GM04504 (cell line): ENCODE measurements at places on chromosomes 16 and 17.
A peak's percentile ranks its signal among the peaks of the same experiment; 100 is the strongest.

GRCh38 chr17:28528327-28529012 lies 22.3 kb downstream of the FOXN1 start:
- peak; percentile 23 for DNase-seq

- no peak for DNase-seq
Measured at GRCh38 chr17:57782647-57783337, 37.7 kb upstream of the CCDC182 start.

DNA sequence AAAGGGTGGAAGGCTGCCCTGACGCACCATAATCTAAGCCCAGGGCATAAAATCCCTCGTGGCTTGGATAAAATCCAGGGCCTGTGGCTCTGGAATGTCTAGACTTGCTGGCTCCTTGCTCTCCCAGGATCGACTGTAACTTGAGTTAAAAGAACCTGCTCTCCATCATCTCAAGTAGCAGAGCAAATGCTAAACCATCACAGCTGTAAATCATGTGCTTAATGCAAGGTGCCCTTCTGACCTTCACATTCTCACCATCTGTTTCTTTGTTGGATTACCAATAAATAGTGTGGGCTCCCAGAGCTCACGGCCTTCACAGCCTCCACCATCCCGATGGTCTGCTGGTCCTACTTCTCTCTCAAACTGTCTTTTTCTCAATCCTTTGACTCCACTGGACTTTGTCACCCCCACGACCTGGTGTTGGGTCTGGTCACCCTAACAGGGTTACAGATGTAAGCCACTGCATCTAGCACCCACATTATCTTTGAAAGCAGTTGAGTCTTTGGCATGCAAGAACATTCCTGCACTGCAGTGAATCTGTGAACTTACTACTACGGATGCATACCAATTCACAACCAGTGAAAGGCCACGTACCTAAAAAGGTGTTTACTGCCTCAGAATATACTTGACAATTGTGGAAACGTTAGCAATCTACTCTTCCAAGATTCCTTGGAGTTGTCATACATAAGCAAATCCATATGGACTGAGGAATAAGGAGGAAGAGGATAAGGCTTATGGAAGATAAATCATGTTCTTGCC lies 15.3 kb downstream of the RSL1D1 start:
- DNase-seq = peak; percentile 26

- DNase-seq = no peak
Measured at GRCh38 chr17:82287868-82288801, 14.6 kb upstream of the CSNK1D start.

GRCh38 chr17:39643271-39643670 lies 6.3 kb downstream of the STARD3 start:
- DNase-seq = no peak

DNA sequence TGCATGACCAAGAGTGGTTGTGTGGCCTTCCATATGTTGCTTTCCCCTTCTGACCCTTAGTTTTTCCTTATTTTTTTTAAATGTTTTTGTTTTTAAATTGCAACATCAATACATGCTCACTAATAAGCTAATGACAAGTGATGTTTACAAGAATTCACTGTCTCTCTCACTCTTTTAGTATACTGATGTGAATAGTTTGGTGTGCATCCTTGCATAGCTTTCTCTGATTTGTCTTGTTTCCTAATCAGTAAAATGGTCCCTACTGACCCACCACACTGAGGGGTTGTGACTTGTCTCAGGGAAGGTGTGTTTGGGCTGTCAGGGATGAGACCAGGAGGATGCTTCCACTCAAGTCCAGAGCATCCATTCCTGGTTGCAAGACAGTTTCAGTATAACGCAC lies 26.0 kb downstream of the CIITA start:
- no peak for DNase-seq

- DNase-seq = no peak
Measured at GRCh38 chr17:26775219-26775822, 518.6 kb upstream of the WSB1 start.

GRCh38 chr17:68198931-68199836 lies 48.7 kb upstream of the AMZ2 start:
- DNase-seq = no peak

DNA sequence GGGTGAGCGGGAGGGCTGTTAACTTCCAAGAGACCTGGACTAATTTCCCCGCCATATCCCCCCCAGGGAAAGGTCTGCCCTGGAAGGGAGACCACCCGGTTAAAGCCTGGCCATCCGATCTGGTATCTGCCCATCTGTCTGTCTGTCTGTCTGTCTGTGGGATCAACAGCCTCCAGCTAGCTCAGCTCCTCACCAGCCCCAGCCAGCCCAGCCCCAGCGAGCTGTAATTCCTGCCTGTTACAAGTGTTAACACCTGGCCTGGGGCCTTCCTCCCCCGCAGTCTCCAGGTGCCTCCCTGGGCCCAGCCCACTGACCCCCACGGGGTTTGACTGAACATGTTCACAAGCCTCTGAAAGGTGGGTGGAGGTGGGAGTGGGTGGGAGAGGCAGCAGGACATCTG lies 4.0 kb downstream of the WNT3 start:
- DNase-seq = no peak

- DNase-seq = peak; percentile 95
Measured at GRCh38 chr17:50064253-50065001, 8.5 kb downstream of the ITGA3 start.

DNA sequence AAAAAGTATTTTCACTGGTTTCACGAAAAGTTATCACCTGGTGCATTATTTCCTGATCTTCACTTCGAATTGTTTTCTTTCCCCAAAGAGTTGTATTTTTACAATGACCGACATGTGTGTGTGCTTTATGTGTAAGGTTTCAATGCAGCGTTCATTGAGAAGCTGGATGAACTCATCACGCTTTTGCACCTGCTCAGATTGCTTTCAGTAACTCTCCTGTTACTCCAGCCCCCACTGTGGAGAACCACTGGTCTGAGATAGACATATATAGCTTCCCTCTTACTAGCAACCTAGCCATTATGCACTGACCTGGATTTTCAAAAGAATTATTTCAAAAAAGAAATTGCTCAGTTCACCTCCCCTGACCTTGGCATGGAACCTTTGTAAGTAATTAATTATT lies 178.3 kb upstream of the CHMP6 start:
- DNase-seq = no peak

- no peak for DNase-seq
Measured at GRCh38 chr16:83971165-83972130, 3.4 kb downstream of the NECAB2 start.

DNA sequence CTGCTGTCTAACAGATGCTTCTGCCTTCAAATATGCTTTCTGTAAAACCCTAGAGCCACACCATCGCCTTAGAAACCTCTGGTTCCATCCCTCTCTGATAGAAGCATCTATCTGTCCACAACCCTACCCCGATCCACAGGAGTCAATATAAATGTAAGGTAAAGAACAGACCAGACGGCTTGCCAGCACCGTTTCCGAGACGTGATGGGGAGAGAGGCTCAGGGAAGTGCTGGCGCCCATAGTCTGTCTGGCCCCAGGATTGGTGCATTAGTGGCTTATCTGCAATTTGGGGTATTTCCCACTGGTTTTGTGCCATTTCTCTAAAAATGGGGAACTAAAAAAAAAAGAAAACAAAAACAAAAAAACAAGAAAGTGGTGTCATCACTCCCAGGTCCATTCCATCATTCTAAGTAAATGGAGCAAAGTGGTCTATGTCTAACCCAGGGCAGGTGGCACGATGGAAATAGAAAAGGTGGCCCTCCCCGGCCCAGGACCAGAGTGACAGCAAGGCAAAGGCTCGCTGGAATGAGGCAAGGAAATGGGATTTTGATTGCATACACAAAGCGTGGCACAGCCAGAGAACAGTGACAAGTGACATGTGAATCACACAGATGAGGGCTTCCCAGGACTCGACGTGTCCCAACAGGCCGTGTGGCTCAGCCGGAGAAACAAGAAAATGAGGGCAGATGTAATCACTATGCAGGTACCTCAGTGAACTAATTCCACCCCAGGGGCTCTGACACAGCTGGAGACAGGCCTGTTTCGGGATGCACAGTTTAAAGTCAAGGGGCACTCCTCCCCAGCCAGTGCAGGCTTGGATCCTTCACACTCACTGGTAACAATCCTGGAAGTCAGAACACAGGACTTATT lies 125.6 kb downstream of the GAS7 start:
- DNase-seq = no peak

DNA sequence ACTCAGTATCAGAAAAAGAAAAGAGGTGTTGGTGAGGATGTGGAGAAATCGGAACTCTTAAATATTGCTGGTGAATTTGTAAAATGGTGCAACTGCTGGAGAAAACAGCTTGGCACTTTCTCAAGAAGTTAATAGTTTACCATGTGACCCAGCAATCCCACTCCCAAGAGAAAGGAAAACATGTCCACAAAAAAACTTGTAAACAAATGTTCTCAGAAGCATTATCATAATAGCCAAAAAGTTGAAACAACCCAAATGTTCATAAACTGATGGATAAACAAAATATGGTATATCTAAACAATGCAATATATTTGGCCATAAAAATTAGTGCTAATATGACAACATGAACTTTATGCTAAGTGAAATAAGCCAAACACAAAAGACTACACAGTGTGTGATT lies 2.6 kb upstream of the MAPK7 start:
- no peak for DNase-seq

GRCh38 chr16:56923481-56924091 lies 8.4 kb upstream of the HERPUD1 start:
- no peak for DNase-seq
